Activated CD8-positive, alpha-beta memory T cell treated with anti-CD3 and anti-CD28 coated beads, Interleukin-2, amount 10 ng/mL, durations not matched to agents 7 days and 5 days (primary cell): ENCODE measurements at places on chromosomes 7 and 10. TPM values are rescaled to one million over a fixed set of nuclear protein-coding genes. Genes with fewer than 3 reads are reported as not detected.

Gene MLXIPL
- total RNA-seq: not detected

Gene KDM7A
- 13.1 TPM for total RNA-seq

- no peak for DNase-seq
Measured at GRCh38 chr10:9853405-9854355, 1164.0 kb upstream of the CELF2 start.

- DNase-seq: no peak
Measured at GRCh38 chr10:77190291-77190690, 447.3 kb downstream of the KCNMA1 start.

DNA sequence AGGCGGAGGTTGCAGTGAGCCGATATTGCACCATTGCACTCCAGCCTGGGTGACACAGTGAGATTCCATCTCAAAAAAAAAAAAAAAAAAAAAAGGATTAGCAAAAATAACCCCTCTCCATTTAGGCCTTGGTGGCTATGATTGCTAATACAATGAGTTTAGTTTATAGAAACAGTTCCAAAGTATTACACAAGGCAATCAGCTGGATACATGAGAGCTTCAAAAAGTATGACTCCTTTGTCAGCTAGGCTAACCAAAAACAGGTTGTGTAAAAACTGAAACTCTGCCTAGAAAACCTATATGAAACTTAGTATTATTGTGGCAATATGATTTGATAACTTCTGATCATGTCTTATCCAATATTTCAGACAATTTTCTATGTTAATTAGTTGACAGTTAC is 57.2 kb downstream of the SUGCT start:
- no peak for DNase-seq

DNA sequence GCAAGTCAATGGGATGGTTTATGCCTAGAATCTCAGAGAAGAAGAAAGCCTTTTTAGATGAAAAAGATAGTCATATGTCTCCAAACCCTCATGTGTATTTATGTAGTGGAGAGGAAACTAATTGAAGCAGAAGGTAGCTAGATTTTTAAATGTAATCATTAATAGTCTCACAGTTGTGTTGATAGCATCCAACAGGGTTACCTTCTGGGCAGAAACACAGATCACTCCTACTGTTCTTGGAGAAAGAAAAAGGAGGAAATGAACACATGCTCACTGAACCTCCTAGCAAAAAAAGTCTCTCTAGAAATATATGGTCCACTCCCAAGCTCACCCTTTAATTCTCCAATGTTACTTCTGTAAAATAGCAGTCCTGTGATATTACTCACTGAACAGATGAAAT is 777.2 kb upstream of the C7orf33 start:
- no peak for DNase-seq

DNA sequence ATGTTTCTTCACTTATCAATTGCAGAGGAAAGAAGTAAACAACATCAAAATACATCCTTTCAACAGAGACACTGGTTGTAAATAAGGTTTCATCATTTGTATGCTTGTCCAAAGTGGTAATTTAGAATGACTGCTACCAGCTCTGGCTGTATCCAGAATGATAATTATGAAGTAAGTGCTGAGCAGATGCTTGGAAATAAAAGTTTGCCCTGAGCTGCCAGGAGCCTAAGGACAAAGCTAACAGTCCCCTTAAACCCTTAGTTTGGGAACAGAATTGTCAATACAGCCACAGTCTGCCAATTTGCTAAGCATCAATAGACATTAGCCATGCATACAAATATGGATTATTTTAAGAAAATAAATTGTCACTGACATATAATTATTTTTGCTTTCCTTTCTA is 147.0 kb upstream of the SLC13A1 start:
- no peak for DNase-seq
